ENCODE measurements at places on chromosomes 6 and 20.

- DNase-seq = no peak
Measured at GRCh38 chr6:31874836-31875572, 3.8 kb downstream of the SLC44A4 start.

- DNase-seq = no peak
Measured at GRCh38 chr6:56718236-56718635, 75.5 kb upstream of the DST start.

- DNase-seq = peak; percentile 82
Measured at GRCh38 chr6:21885532-21886114, 292.1 kb downstream of the SOX4 start.

- DNase-seq = peak; percentile 23
Measured at GRCh38 chr6:95578106-95578410, 723 bp downstream of the MANEA start.

DNA sequence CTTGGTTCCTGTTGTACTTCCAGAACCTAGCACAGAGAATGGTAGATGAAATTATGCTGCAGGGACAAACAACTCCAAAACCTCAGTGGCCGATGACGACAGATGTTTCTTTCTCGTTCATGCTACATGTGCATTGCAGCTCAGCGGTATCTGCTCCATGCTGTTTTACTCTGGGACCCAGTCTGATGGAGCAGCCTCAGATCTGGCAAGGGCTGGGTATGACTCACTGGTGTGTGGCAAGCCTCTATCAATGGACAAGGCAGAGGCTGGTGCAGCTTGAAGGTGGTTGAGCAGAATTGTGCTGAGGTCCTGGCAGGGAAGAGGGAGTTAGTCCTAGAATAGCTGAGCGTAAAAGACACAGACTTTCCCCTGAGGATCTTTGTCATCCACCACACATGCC is 10.3 kb upstream of the BLCAP start:
- peak; percentile 76 for DNase-seq

GRCh38 chr20:8265588-8265987 is 133.5 kb downstream of the PLCB1 start:
- DNase-seq = no peak

- peak; percentile 51 for DNase-seq
Measured at GRCh38 chr6:75183099-75183541, 22.7 kb downstream of the COL12A1 start.

DNA sequence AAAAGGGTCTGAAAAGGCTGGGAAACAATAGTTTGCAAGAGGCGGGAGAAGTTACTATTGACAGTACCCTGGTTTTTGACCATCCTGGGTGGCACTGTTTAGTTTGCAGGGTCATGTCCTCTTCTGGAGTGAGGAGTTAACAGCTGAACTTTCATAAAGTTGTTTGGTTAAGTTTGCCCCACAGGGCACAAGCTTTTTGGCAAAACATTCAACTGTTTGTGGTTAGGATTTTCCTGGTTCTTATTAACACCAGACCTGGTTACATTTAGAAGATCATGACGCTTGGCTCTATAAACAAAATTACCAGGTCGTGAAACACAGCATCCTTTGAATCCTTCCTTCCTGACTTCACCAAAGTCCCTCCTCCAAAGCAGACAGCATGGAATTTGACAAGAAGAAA is 106.1 kb downstream of the RIN2 start:
- peak; percentile 20 for DNase-seq

DNA sequence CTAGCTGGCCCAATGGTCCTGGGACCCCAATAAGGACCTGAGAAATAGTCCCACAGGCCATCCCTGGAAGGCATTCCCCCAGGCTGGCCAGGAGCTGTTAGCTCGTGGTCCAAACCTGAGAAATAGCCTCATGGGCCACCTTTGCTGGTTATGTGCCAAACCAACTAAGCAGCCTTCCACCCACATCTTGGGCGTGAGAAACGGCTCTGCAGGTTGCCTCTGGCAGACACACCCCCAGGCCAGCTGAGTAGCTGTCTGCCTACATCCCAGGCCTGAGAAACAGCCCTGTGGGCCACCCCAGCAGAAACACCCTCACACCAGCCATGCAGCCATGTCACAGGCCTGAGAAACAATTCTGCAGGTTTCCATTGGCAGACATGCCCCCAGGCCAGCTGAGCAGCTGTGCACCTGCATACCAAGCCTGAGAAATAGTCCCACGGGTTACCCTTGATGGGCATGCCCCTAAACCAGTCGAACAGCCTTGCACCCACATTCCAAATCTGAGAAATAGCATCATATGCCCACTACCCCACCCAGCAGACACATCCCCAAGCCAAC is 567.8 kb upstream of the ID4 start:
- DNase-seq = no peak

DNA sequence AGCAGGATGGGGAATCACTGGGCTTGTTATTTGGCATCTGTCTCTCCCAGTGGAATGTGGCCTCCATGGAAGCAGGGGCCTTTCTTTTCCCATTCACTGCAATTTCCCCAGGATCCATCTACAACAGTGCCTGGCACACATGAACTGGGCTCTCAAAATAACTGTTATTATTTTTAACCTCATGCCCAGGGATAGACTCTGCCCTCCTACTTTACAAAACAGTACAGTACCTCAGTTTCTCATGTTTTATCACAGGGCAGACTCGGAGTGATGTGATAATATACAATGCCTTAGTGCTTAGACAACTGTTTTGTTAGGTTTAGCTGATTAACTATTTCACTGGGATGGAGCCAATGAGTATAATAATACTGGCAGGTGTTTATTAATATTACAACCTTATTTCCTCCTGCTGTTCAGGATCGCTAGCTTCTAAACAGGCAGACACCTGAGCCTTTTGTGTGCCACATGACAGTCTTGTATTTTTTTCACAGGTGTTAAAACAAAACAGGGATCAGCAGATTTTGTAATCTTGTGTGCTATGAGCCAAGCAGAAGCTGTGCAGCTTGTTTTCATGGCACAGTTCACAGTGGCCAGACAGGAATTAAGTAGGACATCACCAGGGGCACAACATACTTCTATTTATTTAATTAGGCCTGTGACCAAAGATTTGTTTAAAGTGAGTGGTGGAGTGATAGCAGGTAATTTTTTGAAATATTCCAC is 157.7 kb upstream of the EYA4 start:
- no peak for DNase-seq

GRCh38 chr20:38275815-38276550 is 15.4 kb upstream of the KIAA1755 start:
- DNase-seq = no peak

DNA sequence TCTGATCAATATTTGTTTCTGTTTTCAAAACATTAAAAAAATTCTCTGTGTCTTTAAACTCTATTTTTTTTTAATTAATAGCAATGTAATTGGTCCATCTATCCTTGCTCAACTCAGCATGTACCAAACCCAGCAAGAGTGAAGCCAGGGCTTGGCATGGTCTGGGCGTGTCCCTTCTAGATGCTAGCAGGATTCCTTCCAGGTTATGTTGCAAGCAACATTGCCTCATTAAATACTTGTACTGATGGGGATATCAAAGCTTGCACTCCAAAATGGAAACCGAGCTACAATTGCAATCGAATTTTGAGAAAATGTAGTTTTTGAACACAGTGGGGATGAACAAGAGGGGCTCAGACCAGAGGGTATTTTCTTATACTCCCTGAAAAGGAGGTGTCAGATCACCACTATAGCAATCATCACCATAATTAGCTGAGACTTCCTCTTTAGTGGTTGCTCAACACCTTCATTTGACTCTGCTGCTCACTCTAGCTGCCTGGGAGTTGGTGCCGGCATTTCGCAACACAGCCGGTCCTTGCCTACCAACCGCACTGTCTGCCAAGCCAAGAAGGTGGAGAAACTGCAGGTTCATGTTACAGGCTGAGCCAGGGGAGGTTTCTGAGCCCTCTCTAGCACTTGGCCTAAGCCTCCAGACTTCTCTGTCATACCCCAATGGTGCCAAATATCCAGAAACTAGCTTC is 67.8 kb upstream of the RALGAPA2 start:
- DNase-seq = peak; percentile 33

DNA sequence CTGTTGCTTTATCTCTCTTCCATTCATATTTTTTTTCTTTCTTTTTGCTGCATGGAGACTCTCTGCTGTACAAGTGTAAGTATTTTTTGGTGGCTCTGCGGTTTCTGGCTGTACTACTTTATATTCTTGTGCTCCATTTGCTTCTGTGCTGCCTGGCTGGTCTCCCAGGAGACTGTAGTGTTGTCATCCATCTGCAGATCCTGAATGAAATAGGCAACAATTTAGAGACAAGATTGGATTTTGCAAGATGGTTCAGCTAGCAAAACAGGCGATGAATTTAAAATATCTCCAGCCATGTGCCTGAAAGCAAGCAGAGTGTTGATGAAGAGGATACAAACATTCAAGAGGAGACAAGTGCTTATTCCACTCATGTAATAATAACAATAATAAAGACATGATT is 75.1 kb upstream of the SCGN start:
- peak; percentile 20 for DNase-seq

DNA sequence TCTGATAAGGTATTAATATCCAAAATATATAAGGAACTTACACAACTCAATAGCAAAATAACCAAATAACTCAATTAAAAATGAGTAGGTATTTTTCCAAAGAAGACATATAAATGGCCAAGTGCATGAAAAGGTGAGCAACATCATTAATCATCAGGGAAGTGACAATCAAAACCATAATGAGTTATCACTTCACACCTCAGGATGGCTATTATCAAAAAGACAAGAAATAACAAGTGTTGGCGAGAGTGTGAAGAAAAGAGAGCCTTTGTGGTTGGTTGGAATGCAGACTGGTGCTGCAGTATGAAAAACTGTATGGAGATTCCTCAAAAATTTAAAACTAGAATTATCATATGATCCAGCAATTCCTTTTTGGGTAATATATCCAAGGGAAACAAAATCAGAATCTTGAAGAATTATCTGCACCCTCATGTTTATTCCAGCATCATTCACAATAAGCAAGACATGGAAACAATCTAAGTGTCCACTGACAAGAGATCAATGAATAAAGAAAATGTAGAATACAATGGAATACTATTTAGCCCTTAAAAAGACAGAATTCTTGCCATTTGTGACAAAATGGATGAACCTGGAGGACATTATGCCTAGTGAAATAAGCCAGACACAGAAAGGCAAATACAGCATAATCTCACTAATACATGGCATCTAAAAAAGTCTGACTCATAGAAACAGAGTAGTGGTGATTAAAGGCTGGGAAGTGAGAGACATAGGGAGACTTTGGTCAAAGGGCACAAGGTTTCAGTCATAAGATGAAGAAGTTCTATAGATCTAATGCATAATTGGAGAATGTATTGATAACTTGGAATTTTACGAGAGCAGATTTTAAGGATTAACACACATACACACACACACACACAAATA is 175.6 kb downstream of the FOXA2 start:
- DNase-seq = no peak

- DNase-seq = peak; percentile 64
Measured at GRCh38 chr20:49567421-49568277, at the start of gene PTGIS. Gene PTGIS, minus strand, starts transcription at chr20:49568137. Its CDS starts 21 bp downstream, at chr20:49568116.

DNA sequence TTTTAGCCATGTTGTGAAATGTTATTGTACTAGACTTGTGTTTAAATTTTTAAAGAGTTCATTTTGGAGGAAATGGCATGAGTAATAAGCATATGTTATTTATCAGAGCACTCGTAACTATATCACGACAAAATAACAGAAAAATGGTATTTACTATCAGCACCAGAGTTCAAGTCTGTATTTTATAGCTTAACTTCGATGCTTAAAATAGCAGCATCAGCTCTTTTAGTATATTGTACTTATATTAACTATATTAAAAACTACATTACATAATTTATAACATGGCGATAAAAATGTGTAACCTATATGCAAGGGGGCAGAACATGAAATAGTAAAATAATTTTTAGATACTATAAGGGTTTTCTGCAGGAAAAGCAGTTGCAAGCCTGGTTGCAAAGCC is 52.9 kb downstream of the ABRACL start:
- DNase-seq = no peak

DNA sequence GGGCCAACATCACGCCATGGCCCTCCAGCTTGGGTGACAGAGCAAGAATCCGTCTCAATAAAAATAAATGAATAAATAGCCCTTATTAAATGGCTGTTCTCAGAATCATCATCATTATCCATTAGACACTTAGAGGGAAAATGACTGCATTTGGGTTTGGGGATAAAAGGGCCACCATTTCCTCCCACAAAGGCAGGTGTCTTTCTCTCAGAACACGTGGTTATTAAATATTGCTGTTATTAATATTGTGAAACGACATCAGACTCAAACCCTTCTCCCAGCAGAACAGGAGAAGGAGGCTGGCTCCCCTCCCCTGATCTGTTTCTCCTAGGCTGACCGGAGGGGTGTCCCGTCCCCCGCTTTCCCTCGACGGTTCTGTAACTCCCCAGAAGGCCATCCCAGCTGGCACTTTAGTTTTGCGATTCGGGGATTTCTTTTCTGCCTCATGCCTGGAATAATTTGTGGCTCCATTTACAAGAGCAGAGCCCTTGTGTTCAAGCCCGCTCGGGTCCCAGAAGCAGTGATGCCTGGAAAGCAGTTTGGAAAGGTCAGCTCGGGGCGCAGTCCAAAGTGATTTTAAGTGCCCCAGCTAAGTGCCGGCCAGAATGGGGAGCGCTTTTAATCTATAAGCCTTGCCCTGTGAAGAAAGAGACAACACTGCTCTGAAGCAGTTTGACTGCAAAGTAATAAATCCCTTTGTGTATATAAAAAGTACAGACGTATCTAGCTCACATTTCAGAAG is 41.9 kb downstream of the EYA2 start:
- DNase-seq = no peak

GRCh38 chr20:1282966-1283365 is 16.9 kb downstream of the SNPH start:
- no peak for DNase-seq

GRCh38 chr6:130843575-130844320 is 16.5 kb downstream of the SMLR1 start:
- peak; percentile 47 for DNase-seq

GRCh38 chr6:3835055-3835731 is 14.0 kb upstream of the FAM50B start:
- peak; percentile 55 for DNase-seq

DNA sequence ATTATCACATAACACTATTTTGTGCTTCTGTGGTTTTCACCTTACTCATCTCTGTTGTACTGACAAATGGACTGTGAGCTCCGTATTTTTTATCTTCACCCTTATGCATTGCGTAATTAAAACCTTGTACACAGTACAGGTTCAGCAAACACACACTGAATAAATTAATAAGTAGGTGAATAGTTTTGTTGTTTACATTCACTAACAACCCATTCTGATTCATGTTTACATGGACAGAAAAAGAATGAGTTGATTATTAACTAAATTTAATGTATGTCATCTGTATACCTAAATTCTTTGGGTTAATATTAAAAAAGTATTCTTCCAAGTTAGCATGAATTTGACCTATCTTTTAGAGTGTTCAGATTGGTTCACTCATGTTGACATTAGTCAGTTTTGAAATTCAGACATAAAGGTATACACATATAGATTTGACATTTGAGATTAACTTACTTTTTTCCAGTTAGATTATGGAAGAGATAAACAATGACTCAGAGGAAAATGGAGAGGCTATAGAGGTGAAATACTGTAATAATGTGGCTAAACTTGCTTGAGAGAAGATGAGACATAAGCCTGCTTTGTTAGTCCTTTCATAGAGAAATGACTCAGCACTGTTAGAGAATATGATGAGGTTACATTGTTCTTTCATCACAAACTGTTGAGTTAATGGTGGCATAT is 541.7 kb upstream of the FLRT3 start:
- peak; percentile 50 for DNase-seq

- peak; percentile 64 for DNase-seq
Measured at GRCh38 chr6:44002593-44003344, 124.5 kb downstream of the MRPL14 start.

Measured in AG20443 (cell line).